ENCODE measurements at places on chromosomes 16 and 17.

DNA sequence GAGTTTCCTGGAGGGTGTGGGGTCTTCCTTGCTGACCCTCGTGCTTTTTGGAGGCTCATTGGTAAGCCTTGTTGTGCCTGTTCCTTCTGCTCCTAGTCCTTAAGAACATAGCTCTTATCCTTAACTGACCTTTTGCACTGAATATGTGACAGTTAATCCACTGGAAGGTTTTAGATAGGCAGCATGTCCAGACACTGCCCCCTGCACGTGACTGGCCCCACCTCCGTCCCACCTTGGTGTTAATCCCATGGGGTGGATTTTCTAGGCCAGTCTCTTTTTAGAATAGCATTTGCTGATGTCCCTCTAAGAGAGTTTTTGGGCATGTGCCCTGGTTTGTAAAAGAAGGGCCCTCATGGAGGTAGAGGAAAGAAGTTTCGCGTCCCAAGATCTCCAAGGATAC lies 58.3 kb downstream of the RBFOX1 start:
- DNase-seq = no peak

DNA sequence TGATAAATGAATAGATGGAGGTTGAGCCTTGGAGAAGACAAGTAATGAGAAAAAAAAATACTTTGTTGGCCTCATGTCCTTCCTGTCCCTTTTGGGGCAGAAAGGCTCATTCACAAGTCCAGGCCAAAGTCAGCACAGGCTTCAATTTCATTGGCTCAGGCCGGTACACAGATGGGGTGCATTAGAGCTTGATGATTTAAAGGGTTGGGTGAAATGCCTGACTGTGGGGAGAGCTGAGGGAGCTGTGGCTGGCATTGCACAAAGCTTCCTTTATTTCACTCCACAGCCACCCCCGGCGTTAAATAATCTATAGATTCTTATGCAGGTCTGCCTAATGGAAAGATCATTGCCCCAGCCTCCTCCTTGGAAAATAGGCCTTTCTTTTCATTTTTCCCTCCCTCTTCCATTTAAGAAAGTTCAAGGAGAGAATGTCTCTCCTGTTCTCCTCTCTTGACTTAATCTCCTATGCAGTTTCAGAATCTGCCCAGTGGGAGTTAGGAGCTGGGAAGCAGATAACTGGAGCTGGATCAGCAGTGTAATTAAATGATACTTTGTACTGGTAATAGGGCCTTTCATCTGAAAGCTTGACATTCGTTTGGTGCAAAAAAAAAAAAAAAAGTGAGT lies 24.4 kb downstream of the YPEL2 start:
- DNase-seq = no peak

DNA sequence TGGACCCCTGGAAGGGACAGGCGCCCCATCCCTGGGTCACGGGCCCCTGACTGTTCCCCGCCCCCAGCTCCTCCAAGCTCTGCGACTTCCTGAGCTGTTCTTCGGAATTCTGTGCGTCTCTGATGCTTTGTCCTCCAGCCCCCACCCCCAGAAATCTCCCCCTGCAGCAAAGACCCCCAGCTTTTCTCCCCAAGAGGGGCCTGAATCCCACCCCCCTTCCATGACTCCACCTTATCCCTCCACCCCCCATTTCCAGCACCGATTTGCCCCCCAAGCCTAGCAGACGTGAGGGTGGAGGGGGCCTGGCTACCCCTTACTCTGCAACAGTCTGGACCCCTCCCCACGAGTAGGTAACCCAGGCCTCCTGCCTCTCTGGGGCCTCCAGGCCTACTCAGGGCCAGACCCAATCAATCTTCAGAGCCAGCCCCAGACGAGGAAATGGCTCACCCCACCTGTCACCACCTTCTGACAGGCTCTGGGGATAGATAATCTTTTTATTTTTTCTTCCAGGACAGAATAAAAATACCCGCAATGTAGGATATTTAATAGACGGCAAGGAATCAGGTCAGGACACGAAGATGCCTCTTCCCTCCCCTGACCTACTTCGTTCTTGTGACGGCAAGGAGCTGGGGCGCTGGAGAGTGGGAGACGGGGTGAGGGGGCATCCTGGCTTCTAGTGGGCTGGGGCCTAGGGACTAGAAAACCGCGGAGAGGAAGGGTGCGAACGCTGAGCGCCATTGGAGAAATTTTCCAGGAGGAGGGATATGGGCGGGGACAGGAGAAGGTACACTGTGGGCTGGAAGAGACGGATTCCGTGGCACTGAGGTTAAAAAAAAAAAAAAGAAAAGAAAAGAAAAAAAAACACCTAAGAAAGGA lies 744 bp upstream of the PLXDC1 start:
- no peak for DNase-seq

- no peak for DNase-seq
These were observed 3.5 kb upstream of the ABR start for GRCh38 chr17:1183171-1183873.

- no peak for DNase-seq
These were observed 18.9 kb downstream of the CYB5D2 start for GRCh38 chr17:4161967-4162305.

GRCh38 chr16:19907161-19907992 lies 22.7 kb upstream of the GPRC5B start:
- DNase-seq = peak; percentile 54

GRCh38 chr17:63221939-63222338 lies 224.2 kb downstream of the CYB561 start:
- no peak for DNase-seq

DNA sequence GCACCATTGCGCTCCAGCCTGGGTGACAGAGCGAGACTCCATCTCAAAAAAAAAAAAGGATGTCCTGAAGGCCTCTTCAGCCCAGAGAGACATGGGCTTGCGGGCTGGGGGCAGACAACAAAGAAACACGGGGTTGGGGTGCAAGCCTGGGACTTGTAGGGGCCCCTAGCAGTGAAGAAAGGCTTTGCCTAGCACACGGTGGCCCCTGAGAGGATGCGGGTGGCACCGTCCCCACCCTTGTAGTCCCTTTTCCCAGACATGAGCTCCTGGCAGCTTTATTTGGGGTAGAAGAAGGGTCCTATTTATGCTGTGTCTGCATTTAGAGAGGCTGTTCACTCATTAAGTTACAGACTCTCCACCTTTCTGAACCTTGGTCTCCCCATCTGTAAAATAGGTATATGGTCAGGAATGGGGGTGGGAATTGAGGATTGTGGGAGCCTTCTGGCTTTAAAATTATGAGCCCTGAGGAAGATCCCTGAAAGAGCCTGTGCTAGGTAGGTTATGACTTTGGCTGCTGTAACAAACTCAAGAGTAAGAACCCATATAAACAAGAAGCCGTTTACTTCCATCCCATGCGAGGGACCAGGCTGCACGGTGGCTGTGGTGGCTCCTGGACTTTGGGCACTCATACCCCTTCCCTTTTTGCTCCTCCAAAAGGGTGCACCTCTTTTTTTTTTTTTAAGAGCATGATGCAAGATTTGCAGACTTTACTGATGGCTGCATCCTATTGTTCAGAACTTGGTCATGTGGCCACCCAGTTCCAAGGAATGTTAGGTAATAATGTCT lies 20.6 kb upstream of the ADGRG1 start:
- DNase-seq = no peak

GRCh38 chr17:2171702-2172076 lies 116.8 kb downstream of the HIC1 start:
- DNase-seq = no peak

DNA sequence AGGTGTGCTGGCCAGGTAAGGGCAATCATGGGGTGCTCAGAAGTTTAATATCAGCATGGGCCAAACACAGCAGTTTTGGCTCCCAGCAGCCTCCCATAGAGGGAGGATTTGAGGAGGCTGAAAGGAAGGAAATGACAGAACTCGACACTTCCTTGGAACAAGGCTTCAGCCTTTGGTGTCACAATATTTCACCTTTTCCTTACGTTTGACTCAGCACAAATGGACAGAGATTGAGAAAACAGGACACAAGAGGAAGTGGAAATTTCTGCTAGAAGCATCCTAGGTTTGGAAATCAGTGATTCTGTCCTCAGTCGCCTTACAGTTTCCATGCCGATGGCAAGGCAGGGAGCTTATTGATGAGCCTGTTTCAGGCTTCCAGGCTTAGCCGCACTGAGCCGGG lies 181.4 kb downstream of the MAF start:
- DNase-seq = no peak

GRCh38 chr16:27374221-27374803 lies 27.7 kb upstream of the IL21R start:
- no peak for DNase-seq

DNA sequence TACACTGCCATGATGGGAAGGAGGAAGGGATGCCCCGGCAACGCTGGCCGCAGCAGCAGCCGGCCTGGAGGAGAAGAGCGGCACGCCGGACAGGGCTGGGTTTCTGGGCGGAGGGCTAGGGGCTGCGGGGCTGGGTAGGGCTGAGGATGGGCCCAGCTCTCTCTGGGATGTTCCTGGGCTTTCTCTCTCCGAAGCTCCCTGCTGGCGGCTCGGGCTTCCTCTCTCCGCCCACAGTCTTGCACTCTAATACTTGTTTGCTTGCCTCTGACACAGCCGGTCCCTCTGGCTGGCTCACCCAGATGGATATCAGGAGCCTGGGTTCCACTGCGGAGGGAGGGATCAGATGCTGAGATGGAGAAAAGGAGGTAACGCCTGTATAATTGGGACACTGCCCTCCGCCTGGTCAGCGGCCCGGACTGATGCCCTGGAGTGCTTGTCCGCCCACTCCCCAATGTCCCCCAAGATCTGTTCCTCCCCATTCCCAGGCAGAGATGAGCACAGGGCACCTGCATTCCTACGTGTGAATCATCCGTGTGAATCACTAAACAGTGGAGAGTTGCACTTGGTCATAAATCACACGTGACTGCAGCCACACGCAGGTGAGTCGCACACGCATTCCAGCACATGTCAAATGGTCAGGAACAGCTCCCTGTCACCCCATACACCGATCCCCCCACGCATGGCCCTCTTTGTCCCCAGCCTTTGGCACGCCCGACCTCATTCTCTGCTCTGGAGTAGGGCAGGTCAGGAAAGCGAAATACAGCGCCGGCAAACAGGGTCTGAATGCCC lies at the start of gene ALOXE3:
Gene ALOXE3, minus strand, starts transcription at position 535 of the 789 bp plus-strand sequence. Its CDS starts 524 bp downstream, at position 11.
- no peak for DNase-seq

GRCh38 chr17:79667121-79667715 lies 56.4 kb upstream of the RBFOX3 start:
- DNase-seq = no peak

- no peak for DNase-seq
These were observed 16.6 kb upstream of the NOS2 start for GRCh38 chr17:27816946-27817345.

DNA sequence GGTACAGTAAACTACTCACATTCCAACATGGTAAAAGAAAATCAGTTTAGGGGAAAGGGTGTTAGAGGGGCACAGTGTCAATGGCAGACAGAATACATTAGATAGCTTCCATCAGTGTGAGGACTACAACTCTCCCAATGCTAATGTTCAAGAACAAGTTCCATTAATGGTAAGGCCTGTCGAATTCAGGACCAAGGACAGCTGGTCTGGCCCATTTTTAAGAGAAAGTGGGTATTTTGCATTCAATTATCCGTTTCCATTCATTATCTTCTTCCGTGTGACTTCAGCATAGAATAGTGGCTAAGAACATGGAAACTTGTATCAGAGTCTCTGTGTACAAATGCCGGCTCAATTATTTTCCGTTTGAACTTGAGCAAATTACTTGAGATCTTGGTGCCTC lies 98.4 kb downstream of the XYLT1 start:
- no peak for DNase-seq

DNA sequence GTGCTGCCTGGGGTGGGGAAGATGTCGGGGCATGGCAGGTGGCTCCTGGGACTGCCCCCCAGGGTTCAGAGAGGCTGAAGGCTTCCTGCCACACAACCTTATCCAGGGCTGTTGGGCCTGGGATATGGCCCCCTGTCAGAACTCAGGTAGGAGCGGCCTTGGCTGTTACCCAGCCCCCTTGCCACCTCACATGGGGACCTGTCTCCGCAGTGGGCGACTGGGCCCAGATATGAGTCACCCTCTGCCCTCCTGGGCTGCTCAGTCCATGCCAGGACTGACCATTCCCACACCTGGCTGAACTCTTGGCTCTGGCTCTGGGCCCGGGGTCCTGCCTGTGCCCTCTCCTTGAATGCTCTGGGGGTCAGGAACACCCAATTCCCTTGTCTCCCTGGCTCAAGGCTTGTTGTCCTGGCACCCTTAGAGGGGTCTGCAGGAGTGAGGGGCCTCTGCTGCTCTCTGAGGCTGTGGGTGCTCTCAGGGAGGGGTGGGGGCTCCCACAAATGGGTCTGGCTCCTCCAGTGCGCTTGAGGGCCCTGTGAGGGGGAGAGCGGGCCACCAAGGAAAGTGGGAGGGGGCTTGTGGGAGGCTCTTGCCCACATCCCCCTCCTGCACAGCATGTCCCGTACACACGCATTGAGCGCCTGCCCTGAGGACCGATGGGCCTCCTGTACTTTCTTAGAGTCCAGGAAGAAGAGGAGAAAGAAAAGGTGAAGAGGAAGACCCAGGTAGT lies 36.0 kb downstream of the LGALS9 start:
- no peak for DNase-seq

- no peak for DNase-seq
These were observed 96.7 kb downstream of the GNAO1 start for GRCh38 chr16:56288019-56288418.

- no peak for DNase-seq
These were observed 1.7 kb upstream of the PGAP6 start for GRCh38 chr16:383326-384051.

GRCh38 chr16:89923640-89924296 lies 626 bp downstream of the TUBB3 start:
- DNase-seq = no peak

DNA sequence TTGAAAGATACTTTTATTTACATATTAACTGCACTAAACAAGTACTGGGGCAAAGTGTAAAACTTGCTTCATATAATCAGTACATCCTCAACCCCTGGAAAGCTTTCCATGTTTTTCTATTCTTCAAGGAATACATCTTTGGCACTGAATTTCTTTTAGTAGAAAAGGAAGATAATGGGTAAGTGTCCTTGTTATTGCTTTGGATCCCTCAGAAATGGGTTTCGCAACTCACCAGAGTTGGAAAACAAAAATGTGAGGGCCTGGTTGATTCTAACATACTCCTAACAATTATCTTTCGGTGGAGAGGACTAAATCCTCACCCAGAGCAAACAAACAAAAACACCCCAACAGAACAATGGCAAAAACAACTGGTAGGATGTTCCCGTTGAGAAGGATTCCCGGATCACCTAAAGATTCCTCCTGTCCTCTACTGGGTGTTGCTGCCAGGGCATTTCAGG lies 120.4 kb downstream of the PARN start:
- no peak for DNase-seq

GRCh38 chr16:4850211-4850610 lies 2.9 kb downstream of the UBN1 start:
- DNase-seq = no peak

GRCh38 chr17:49616086-49616485 lies 40.4 kb downstream of the NXPH3 start:
- DNase-seq = no peak

GRCh38 chr17:57918017-57918895 lies 37.0 kb downstream of the CUEDC1 start:
- no peak for DNase-seq
